ENCODE measurements at places on chromosomes 6 and 20. TPM values are rescaled to one million over a fixed set of nuclear protein-coding genes. Genes with fewer than 3 reads are reported as not detected.

GPLD1 gene
- not detected for total RNA-seq

DNA sequence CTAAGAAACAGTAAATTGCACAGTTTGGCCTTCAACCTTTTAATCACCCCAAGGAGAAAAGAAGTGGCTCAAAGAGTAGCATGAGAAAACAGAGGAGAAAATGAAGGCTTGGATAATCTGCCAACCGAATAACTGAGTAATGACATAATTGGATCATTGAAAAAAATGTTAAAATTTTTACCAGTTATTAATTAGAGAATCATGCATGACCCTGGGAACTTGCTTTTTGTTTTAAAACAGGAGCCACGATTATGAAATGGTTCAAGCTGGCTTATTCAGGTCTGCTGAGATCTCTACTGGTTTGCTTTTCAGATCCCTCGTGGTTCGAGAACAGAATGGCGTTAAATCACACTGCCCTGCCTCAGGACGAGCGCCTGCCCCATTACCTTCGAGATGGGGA, at the start of gene OPN5:
Gene OPN5 (plus strand): TSS at position 301 of the 400 bp plus-strand sequence. CDS start 35 bp downstream, at position 336.
- DNase-seq: no peak

DNA sequence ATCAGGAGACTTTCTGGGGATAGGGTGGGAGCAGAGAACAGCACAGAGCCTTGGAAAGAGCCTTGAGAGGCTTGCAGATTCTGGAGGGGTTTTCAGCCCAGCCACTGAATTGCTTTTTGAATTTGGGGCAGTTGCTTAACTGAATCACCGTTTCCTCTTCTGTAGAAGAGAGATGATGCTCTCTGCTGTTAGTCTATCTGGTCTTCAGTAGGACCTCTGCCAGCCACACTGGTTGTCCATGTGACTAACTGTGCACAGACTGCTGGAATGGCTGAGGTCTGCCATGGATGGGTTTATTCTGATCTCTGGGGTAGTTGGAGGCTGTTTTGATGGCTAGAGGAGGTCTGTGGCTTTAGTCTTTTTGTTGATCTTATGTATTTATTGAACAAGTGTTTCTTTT, 21.4 kb upstream of the PRDM1 start:
- DNase-seq: no peak

LTV1 gene
- total RNA-seq: 16.2 TPM

DNA sequence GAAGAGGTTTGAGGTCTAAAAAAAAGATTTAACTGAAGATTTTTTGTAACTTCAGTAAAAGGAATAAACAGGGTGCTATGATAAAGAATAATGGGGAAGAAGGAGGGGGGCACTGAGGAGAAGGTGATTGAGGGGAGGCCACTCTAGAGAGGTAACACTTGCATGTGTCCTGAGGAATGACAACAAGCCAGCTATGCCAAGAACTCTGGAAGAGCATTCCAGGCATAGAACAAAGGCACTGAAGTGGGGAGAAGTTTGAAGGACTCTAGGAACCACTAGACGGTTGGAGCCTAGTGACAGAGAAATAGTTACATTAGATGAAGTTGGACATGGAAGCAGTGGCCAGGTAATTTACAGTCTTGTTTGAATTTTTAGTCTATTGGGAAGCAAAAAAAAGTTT, 10.8 kb upstream of the SF3B5 start:
- DNase-seq: no peak

DNA sequence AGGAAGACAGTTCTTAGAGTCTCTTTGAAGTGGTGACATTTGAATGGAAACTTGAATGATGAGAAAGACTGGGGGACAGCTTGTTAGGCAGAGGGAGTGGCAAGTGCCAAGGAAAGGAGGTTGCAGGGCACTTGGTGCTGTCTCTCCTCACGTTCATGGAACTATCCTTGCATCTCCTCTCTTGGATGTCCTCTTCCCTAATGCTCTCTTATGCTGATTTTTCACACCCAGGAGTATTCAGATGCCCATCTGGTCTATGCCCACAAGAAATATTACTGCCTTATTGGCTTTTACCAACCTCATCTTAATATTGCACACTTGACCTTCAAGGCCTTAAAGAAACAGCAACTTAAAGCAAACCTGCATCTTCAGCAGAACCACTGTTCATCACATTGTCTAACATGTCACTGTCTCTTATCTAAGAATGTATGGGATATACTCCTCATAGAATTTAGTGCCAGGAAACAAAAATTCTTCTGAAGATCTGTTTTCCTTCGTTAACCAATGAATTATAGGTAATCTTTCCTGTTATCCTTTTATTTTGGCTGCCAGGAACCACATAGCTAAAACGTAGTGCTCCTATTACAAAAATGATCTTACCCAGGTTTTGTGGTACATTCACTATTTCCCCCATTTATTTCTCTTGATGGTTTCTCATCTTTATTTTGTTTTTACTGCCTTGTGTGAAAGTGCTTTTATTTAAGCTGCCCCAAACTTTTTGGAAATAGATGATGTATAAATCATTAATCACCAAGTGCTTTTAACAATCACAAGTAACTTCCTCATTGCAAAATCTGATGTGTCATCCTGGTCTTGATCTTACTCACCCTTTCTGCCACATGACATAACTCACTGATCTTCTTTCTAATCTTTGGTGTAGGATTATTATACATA, 12.8 kb downstream of the RGS17 start:
- DNase-seq: no peak
